ENCODE measurements at places on chromosomes 4 and X.
A peak's percentile ranks its signal among the peaks of the same experiment; 100 is the strongest.

GRCh38 chr4:1767770-1768366 lies 25.2 kb upstream of the FGFR3 start:
- peak; percentile 49 for DNase-seq
- H3K27ac ChIP-seq, result no peak overlapping the region
- H3K4me3 ChIP-seq, result peak overlapping the region; percentile 19
- H3K36me3 ChIP-seq, result no peaks in the 10 kb centered on the region
- peaks cover 17% of the 10 kb centered on the region for H3K27me3 ChIP-seq
- H3K4me1 ChIP-seq, result peaks cover 3% of the 10 kb centered on the region

DNA sequence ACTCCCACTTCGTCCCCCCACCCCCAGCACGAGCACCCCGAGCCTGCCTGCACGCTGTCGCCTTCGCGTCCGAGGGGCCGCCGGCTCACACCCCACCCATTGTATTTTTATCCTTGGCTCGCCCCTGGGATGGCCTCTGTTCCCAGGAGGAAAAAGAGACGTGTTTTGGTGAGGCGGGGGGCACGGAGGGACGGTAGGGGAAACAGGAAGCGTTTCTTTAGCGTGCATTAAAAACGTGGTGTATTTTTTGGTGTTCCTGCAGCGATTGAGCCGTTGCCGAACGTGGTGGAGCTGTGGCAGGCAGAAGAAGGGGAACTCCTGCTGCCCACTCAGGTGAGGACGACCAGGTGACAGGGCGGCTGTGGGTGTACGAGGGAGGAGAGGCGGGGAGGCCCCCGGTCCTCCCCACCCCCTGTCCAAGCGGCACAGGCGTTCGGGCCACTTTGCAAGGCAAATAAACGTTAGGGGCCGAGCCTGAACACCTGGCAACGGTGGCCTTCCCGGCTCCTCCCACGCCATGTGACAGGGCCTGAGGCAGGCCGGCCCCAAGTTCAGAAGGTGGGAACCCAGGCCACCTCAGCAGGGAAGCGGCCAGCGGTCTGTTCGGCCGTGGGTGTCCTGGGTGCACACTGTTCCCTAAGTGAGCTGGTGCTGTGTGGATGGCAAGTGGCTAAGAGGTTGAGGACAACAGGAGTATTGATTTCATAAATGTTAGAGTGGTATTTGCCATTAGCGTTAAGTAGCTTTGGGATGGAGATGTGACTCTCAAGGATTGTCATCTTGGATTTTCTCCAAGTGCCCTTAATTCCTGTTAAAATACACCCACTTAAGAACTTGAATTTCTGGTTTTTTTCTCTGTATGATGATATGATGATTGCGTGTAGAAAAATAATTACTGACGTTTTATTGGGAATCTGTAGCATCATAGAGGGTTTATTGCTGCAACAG lies 1.1 kb downstream of the TMEM131L start:
- peak overlapping the region; percentile 98 for H3K4me3 ChIP-seq
- H3K27me3 ChIP-seq, result no peaks in the 10 kb centered on the region
- DNase-seq, result peak; percentile 70
- peak overlapping the region; percentile 84 for H3K27ac ChIP-seq
- peaks cover 40% of the 10 kb centered on the region for H3K4me1 ChIP-seq

GRCh38 chr4:55866973-55867574 lies 13.6 kb downstream of the EXOC1 start:
- DNase-seq, result peak; percentile 34
- peaks cover 25% of the 10 kb centered on the region for H3K36me3 ChIP-seq
- no peak overlapping the region for H3K4me3 ChIP-seq
- no peaks in the 10 kb centered on the region for H3K27me3 ChIP-seq
- no peak overlapping the region for H3K27ac ChIP-seq

- H3K4me1 ChIP-seq, result peaks cover 43% of the 10 kb centered on the region
- H3K27ac ChIP-seq, result peak overlapping the region; percentile 69
- no peaks in the 10 kb centered on the region for H3K27me3 ChIP-seq
- peak; percentile 64 for DNase-seq
Measured at GRCh38 chrX:20459410-20460350, 193.0 kb upstream of the RPS6KA3 start.

GRCh38 chr4:184265546-184266351 lies 48.1 kb upstream of the ENPP6 start:
- DNase-seq, result no peak
- H3K36me3 ChIP-seq, result no peaks in the 10 kb centered on the region
- H3K4me1 ChIP-seq, result peaks cover 67% of the 10 kb centered on the region

DNA sequence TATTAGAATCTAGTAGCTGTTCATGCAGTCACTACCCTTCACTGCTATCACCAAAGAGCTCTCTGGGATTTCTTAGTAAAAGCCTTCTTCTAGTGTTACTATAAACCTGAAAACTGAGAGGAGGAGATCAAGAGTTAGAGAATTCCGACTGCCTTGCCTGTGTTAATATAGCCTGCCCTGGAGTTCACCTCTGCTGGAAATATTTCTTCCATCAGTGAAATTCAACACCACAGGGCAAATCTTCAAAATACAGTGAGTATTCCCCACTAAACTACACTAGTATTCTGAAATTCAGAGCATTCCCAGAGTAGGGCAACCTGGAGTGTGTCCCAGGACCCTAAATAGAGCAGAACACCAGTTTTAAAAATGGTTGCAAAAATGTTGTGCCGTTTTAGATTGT lies 301.1 kb downstream of the ARHGAP24 start:
- no peak overlapping the region for H3K4me3 ChIP-seq
- no peak overlapping the region for H3K27ac ChIP-seq
- H3K27me3 ChIP-seq, result peaks cover 2% of the 10 kb centered on the region

- H3K27ac ChIP-seq, result no peak overlapping the region
- H3K36me3 ChIP-seq, result no peaks in the 10 kb centered on the region
- H3K4me3 ChIP-seq, result no peak overlapping the region
- no peak for DNase-seq
Measured at GRCh38 chr4:126611900-126612299, 1020.9 kb upstream of the INTU start.

- no peak overlapping the region for H3K27ac ChIP-seq
- H3K36me3 ChIP-seq, result no peaks in the 10 kb centered on the region
- H3K27me3 ChIP-seq, result no peaks in the 10 kb centered on the region
- no peak for DNase-seq
- H3K4me1 ChIP-seq, result peaks cover 16% of the 10 kb centered on the region
Measured at GRCh38 chr4:121243485-121243884, 79.4 kb upstream of the TNIP3 start.

DNA sequence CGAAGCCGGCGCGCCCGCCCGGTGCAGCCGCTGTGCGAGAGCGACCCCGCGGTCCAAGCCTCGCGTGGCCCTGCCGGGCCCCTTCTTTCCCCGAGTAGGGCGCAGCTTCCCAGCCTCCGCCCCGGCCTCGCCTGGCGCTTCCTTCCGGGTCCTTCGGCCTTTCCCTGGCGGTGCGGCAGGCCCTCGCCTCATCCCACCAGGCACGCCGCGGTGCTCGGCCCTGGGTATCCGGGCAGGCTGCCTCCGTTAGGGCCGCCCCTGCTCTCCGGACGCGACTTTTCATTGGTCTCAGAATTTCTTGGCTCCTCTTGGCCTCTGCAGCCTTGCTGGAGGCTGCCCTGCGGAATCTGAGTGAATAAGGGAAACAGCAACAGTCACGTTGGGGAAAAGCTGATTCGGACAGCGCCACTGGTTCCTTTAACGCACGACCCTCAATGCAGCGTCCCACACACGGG lies 429 bp downstream of the UVSSA start:
- peak overlapping the region; percentile 84 for H3K4me3 ChIP-seq
- DNase-seq, result peak; percentile 63
- no peaks in the 10 kb centered on the region for H3K27me3 ChIP-seq
- H3K4me1 ChIP-seq, result peaks cover 41% of the 10 kb centered on the region

DNA sequence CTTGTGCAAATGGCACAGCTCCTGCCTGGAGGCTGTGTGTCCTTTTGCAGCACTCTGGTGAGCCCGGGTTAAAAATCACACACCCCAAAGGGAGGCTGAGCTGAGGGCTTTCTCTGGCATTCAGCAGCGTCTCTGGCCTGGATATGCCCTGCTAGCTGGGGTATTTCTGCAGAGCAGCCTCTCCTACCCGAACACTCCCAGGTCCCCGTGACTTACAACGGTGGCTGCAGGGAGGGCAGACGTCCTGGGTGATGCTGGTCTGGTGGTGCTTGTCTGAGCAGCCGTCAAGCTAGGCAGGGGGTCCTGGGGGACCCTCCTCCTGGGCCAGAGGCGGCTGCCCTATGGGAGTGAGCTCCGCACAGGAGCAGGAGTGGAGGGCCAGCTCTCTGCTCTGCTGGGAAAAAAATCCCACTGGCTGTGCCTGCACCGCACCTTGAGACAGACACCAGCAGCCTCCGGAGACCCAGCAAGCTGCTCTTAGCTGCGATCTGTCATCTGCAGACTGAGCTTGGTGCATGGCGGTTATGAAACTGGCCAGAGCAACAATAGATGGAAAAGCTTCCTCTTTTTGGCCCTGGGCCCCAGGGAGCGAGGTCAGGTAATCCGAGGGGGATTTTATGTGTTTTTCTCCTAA lies 41.3 kb upstream of the ASMTL start:
- no peak for DNase-seq
- no peak overlapping the region for H3K4me3 ChIP-seq
- H3K36me3 ChIP-seq, result peaks cover 23% of the 10 kb centered on the region
- H3K27ac ChIP-seq, result peak overlapping the region; percentile 36
- no peaks in the 10 kb centered on the region for H3K27me3 ChIP-seq

DNA sequence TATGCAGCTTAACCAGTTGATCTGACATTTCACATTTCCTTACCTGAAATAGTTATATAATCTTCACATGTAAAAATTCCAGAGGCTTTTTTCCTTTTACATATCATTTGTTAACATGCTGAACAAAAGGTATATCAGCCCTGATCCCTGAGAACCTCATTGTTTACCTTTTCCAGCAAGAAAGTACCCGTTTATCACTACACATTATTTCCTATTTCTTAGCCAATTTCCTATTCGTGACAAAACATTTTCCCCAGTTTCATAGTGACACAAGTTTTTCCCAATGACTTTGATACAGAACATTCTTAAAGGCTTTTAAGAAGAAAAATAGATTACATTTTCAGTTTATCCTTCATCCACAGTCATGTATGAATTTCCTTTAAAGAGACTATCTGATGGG lies 86.6 kb upstream of the DKK2 start:
- no peak overlapping the region for H3K4me3 ChIP-seq
- no peaks in the 10 kb centered on the region for H3K36me3 ChIP-seq
- H3K4me1 ChIP-seq, result no peaks in the 10 kb centered on the region
- H3K27ac ChIP-seq, result no peak overlapping the region
- no peak for DNase-seq

- no peak for DNase-seq
- H3K4me1 ChIP-seq, result peaks cover 26% of the 10 kb centered on the region
- H3K36me3 ChIP-seq, result no peaks in the 10 kb centered on the region
- peak within 1 kb of the TSS; percentile 51 for H3K4me3 ChIP-seq
- peaks cover 21% of the 10 kb centered on the region for H3K27me3 ChIP-seq
Measured at GRCh38 chr4:1172228-1172851, at the start of gene SPON2. TSS of gene SPON2 (minus strand) at chr4:1172583.

DNA sequence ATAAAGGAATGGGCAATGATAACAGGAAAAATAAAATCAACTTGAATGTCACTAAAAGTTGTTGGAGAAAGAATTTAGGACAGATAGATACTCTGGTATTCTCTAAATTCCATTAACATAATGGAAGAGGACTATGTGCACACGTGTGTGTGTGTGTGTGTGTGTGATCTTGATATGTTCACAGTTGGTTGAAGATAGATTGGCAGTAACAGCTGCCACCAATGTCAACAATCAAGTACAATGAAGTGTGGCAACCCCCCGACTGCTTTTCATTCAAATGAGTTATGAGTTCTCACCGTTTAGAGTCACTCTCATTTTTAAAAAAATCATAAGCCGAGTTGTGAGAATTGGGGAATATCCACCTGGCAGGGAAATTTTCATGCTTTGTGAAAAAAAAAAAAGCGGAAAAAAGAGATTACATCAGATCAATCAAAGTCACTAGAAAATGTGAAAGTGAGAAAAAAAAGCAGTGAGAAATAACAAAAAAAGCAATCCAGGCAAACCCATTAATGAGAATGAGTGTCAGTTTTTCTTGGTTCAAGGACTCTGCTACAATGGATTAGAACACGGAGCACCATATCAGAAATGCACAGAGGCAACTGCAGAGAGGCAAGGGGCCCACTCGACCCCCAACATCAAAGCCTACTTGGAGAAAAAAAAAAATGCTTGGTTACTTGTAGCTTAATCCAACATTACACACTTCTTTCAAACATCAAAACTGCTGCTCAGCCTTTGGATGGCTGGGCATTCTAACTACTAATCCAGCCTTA lies 414.9 kb upstream of the PITX2 start:
- no peak overlapping the region for H3K27ac ChIP-seq
- H3K4me1 ChIP-seq, result no peaks in the 10 kb centered on the region
- no peak for DNase-seq
- no peak overlapping the region for H3K4me3 ChIP-seq

DNA sequence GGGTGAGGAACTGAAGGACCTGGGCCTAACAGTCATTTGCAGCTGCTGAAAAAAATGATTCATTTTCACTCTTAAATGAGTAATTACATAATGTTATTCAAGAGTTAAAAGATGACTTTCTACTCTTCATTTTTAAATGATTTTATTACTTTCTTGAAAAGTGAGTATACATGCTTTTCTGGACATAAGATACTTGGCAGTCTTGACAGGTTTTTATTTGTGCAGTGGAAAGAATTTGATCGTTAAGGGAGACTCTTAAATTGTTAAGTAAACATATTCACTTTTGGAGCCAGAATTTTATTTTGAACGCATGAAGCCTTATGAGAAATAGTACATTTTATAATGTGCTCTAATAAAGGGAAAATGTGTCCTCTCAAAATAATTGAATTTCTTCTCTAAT lies 245.7 kb downstream of the TENM3 start:
- no peak overlapping the region for H3K4me3 ChIP-seq
- H3K27ac ChIP-seq, result no peak overlapping the region
- no peaks in the 10 kb centered on the region for H3K36me3 ChIP-seq
- no peak for DNase-seq
- peaks cover 7% of the 10 kb centered on the region for H3K4me1 ChIP-seq
- peaks cover 8% of the 10 kb centered on the region for H3K27me3 ChIP-seq

DNA sequence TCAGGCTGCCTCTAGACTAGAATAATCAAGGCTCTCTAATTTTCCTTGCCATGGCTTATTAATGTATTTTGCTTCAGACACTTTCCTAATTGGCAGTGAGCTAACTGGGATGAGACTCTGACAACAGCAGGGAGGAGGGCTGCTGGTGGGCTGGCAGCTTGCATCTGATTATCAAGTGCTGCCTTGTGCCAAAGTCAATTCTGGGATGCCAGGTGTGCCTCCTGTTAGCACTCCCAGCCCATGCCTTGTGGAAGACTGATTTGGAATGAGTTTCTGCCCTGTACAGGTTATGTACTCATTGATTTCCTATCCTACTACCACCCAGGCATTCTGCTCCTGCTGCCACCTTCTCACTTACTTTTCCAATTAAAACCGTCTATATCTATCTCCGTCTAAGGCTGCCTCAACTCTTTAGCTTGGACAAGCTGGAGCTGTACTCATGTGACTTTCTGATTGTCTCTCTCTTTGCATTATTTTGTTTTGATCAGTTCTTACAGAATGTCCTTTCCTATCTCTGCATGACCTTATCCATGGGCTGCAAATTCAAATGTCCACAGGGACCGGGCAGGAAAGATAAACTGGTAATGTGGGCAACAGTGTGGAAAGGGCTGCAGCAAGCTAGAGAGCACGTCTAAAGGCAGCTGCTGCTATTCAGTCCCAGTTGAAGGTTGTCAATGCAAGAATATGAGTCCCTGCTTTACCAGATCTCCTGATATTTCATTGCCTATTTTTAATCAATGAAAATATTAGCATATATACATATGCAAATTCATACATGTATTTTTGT lies 112.6 kb downstream of the GABRA2 start:
- no peaks in the 10 kb centered on the region for H3K27me3 ChIP-seq
- H3K4me1 ChIP-seq, result no peaks in the 10 kb centered on the region
- no peak for DNase-seq
- no peak overlapping the region for H3K27ac ChIP-seq
- no peak overlapping the region for H3K4me3 ChIP-seq

All from activated CD8-positive, alpha-beta T cell treated with anti-CD3 and anti-CD28 coated beads for 36 hours (primary cell).